ENCODE measurements at places on chromosomes 12 and 14.

GRCh38 chr12:8676651-8677050 is 14.0 kb upstream of the MFAP5 start:
- DNase-seq = no peak

- no peak for DNase-seq
Observed at GRCh38 chr12:6919588-6919987, 5.2 kb downstream of the ENO2 start.

- no peak for DNase-seq
Observed at GRCh38 chr12:67420506-67420905, 151.3 kb downstream of the CAND1 start.

DNA sequence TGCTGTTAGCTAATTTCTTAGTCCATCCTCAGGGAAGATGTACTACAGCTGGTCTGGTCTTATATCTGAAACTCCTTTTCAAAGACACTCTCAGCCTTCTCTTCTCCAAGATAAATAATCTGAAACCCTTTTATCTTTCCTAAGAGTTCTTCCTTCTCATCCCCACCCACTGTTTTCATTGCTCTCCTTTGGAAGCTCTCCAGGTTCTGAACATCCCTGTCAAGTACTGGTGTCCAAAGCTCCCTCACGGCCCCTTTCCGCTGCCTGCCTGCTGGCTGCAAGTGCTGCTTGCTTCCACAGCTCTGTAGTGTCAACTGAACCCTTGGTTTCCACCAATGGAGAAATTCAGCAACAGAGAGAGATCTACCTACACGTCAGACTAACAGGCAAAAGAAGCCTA is 6.6 kb upstream of the SLC6A13 start:
- DNase-seq = no peak

DNA sequence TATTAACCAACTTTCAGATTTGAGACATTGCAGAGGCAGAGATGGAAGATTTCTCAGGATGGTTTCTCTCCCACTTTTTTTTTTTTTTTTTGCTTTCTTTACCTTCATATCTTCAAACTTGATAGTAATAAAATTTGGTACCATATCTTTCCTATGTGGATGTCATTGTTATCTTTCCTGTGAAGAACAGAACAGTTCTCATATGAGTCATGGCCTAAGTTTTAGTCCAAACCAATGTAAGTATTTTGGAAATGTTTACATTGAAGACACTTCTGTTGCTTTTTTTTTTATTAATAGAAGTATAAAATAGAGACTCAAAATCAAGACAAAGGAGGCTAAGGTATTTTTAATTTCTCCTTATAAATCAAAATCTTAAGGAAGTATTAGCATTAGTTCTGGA is 95.2 kb downstream of the C12orf50 start:
- no peak for DNase-seq

DNA sequence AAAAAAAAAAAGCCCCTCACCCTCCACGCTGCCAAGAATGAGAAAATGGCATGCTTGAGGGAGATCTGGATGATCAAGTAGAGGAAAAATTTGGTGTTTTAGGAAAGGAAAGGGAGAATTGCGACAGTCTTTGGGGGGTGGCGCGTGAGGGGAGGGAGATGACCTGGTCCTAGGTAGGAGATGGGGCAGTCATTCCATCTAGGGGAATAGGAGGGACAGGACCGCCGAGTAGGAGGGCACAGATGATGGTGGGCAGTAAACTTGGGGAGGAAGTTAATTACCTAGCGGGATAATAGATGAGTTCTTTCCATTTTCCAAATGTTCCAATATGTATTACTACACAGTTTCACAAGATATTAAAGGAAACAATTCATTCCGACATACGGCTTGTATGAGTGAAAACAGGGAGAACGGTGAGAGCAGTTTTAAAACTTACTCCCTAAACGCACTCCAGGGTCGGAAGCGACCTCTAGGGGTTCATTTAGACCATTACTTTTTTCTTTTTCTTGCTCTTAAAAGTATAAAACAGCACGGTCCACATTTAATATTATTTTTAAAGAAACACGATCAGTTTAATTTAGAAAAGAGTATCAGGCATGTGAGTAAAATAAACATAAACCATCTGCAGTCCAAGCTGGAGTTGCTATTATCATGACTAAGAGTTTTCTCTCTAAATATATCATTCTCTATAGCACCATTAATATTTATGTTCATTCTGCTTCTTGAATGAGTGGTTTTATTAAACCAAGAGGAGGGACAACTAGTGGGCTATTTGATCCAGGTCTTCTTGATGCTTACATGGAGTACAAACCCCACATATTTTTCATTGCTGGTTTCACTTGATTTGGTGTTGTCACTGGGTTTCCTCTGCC is 3.0 kb upstream of the FNTB start:
- no peak for DNase-seq

- DNase-seq = no peak
Observed at GRCh38 chr12:112430929-112431328, 12.2 kb downstream of the PTPN11 start.

DNA sequence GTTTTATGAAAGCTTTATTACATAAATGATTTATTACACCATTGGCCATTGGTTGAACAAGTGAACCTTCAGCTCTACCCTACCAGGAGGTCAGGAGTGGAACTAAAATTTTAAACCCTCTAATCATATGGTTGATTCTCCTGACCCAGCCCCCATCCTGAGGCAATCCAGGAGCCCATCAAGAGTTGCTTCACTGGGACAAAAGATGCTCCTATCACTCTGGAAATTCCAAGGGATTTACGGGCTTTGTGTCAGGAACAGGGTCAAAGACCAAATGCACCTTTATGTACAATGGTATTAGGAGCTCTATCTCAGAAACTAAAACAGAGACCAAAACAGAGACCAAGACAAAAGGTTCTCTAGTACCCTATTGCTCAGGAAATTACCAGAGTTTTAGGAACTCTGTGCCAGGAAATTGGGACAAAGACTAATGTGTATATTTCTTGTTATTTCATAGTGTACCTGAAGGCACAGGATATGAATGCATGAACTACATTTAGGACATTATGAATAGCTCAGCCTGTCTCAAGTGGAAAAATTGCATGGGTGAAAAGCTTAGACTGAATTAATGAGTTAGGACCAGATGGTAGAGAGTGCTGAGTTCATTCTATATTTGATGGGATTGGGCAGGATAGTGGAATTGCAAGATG is 171.7 kb upstream of the FLRT2 start:
- no peak for DNase-seq

- peak; percentile 58 for DNase-seq
Observed at GRCh38 chr12:42023733-42024494, 120.8 kb downstream of the GXYLT1 start.

DNA sequence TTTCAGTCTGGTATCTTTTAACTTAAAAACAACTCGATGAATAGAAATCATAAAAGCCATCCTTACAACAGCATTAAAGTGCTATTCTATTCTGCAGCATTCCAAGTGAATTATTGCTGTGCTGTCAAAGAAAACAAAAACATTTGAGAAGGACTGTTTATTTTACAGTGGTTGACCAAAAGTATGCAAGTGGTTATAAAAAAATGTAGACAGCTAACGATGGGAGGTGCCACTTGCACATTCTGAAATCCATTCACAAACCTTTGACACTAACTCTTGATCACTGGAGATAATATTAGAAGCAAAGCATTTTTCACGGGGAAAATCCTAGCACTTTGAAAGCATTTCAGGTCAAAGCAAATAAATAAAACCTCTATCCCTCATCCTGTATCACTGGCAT is 55.6 kb downstream of the HMGA2 start:
- DNase-seq = no peak

GRCh38 chr14:91350813-91351511 is 66.7 kb downstream of the CCDC88C start:
- DNase-seq = no peak

DNA sequence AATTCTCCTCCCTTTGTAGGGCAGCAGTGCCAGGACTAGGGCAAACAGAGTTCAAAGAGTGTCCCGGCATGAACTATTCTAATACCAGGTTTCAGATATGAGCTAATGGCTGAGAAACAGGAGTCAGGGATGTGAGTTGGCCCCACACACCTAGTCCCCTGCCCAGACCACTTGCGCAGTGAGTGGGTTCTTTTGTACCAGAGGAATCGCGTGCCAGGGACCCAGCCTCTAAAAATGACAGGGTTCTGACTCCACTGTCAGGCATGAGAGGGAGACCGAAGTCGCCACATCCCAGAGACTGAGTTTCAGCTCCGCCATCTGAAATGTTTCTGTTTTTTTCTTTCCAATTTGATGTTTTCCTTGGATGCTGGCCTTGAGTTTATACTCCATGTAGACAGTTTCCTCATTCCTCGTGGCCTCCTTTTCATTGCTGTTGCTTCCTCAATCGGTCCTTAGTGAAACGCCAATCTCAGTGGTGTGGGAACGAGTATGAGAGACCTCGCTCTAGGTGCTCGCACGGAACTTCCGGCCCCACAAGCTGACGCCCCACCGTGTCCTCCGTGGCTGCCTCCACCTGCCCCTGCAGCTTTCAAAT is 31.5 kb downstream of the FBXL14 start:
- no peak for DNase-seq
